ENCODE measurements at places on chromosomes 2 and 18.

GRCh38 chr2:104939570-104940217 is 85.8 kb downstream of the POU3F3 start:
- no peak for DNase-seq

DNA sequence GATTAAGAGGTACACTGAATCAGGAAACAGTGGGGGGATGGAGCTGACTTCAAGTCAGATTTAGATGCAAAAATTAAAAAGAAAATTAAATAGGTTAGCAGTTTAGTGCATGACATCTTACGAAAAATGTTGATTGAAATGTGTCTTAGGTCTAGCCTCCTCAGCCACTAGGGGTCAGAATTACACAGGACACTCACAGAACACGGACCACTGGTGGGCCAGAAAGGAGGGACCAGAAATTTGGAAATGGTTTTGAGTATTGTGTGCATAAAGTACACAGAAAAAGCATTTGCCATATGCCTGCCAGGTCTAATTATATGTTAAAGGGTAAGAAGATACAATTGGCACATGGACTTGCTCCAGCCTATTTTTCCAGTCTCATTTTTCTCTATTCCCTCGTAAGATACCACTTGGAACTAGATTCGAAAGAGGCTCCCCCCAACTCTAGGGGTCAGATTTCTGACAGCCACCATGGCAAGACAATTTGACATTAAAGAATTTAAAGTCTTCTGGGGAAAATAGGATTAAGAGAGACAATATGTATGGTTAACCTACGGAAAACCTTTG is 550.2 kb upstream of the SETBP1 start:
- peak; percentile 22 for DNase-seq

GRCh38 chr2:167792126-167792525 is 455.3 kb downstream of the STK39 start:
- DNase-seq: no peak

DNA sequence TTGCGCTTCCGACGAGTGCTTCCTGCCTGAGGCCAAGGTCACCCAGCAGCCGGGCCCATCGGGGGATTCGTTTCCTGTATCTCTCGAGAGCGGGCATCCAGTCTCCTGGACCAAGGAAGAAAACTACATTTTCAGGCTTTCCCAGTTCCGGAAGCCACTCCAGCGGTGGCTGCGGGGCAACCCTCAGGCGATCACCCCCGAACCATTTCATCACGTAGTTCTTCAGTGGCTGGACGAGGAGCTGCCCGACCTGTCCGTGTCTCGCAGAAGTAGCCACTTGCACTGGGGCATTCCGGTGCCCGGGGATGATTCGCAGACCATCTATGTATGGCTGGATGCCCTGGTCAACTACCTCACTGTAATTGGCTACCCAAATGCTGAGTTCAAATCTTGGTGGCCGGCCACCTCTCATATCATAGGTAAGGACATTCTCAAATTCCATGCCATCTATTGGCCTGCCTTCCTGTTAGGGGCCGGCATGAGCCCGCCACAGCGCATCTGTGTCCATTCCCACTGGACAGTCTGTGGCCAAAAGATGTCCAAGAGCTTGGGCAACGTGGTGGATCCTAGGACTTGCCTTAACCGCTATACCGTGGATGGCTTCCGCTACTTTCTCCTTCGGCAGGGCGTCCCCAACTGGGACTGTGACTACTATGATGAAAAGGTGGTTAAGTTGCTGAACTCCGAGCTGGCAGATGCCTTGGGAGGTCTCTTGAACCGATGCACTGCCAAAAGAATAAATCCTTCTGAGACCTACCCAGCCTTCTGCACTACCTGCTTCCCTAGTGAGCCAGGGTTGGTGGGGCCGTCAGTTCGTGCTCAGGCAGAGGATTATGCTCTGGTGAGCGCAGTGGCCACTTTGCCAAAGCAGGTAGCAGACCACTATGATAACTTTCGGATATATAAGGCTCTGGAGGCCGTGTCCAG is 1.0 kb downstream of the MARS2 start:
- no peak for DNase-seq

- DNase-seq: no peak
Measured at GRCh38 chr2:129237966-129238725, 741.3 kb upstream of the RAB6C start.

DNA sequence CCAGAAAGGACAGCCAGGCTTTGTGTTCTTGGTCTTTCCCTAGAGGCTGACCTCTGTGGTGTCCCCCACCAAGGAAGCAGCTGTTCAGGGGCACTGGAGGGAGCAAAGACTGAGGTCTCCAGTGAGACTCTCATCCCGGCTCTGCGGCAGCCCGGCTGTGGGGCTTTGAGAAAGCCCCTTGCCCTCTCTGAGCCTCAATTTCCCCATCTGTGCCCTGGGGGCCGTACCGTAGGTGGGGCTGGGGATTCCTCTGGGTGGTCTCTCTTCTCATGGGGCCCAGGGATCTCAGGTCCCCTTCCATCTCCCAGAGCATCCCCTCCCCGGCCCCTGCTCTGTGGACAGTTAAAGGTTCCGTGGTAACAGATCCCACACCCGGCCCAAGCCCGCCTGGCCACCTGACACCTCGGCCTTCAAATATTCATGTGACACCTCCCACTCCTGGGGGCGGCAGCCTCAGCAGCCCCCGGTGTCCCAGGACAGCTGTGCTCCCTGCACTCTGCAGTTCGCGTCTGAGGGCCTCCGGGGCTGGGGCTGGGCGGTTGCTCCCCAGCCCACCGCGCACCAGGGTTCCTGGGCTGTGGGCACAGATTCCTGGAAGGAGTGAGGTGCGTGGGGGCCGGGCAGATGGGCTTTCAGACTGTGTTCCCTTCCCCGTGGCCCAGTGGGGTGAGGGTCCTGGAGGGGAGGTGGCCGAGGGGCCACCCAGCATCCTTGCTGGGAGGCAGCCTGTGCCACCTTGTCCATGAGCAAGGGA is 15.1 kb upstream of the KLHL30 start:
- no peak for DNase-seq

DNA sequence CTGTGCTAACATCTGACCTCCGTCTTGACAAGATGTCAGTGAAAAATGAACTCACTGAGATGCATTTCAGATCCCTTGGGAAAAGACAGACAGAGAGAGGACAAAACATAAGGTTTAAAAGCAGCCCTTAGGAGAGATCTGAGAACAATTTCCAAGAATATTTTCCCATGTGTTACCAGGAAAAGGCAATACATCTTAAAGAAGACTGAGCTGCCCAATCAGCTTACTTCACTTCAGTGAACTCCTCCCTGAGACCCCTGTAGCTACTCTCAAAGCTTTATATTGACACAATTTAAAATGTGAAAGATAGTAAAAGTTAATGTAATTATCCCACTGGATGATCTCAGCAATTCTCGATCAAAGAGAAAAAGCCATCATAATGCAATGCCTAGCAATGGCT is 505.0 kb downstream of the DCC start:
- DNase-seq: no peak

- no peak for DNase-seq
Measured at GRCh38 chr18:45662468-45662867, 47.2 kb downstream of the SLC14A2 start.

DNA sequence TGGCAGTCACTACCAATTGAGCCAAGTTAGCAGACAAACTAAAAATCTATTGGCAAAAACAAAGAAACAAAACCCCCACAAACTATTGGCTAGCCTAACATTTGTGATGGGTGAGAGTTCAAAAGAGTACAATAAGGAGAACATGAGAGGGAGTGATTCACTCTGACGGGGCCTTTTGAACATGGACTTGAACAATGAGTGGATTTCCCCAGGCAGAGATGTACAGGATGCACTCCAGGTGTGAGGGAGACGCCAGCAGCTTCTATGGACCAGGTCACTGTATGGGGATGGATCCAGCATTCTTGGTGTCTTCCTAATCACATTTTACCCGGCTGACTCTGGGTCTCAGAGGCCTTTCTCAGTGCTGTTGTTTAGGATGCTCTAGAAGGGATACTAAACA is 167.5 kb upstream of the SMAD2 start:
- DNase-seq: no peak

- DNase-seq: peak; percentile 72
Measured at GRCh38 chr2:237154082-237154638, 68.5 kb downstream of the COPS8 start.

DNA sequence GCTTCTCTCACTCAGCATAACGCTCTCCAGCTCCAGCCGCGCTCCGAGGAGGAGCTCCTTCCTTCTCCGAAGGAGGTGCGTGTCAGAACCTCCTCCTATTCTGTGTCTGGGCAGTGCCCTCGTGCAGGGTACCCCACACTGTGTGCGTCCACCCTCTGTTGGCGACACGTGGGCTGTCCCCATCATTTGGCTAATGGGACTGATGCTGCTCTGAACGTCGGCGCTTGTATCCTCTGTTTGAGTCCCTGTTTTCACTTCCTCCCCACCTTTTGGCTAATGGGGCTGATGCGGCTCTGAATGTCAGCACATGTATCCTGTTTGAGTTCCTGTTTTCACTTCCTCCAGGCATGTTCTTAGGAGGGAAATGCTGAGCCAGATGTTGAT is 22.2 kb downstream of the KCNG2 start:
- DNase-seq: no peak

GRCh38 chr2:228417526-228417925 is 236.0 kb upstream of the SPHKAP start:
- DNase-seq: no peak

DNA sequence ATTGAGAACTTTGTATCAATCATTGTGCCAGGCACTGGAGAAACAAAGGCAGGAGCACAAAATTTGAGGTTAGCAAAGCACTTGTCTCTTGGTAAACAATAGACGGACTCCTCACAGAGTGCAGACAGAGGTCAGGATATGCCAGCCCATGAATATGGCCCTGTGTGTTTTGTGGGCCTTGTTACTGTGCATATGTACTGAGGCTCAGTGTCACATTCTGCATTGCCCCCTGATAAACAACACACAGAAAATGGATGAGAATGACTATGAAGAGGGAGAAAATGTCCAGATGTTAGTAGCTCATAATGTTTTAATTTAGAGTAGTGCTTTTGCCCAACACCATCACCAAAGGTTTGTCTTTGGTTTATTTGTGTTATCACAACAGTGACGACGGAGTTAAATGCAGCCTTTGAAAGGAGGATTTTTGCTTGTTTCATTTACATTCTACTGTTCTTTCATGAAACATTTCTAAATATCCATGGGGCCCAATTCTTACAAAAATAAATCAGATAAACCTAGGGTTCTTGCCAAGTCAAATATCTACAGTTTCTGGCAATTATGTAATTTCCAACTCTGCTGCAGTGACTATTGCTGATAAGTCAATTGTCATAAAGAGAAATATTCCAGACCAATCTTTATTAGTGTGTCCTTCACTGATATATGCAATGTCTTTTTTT is 14.6 kb upstream of the NT5C1B start:
- DNase-seq: no peak

GRCh38 chr2:170836027-170836426 is 19.3 kb downstream of the GAD1 start:
- DNase-seq: no peak

DNA sequence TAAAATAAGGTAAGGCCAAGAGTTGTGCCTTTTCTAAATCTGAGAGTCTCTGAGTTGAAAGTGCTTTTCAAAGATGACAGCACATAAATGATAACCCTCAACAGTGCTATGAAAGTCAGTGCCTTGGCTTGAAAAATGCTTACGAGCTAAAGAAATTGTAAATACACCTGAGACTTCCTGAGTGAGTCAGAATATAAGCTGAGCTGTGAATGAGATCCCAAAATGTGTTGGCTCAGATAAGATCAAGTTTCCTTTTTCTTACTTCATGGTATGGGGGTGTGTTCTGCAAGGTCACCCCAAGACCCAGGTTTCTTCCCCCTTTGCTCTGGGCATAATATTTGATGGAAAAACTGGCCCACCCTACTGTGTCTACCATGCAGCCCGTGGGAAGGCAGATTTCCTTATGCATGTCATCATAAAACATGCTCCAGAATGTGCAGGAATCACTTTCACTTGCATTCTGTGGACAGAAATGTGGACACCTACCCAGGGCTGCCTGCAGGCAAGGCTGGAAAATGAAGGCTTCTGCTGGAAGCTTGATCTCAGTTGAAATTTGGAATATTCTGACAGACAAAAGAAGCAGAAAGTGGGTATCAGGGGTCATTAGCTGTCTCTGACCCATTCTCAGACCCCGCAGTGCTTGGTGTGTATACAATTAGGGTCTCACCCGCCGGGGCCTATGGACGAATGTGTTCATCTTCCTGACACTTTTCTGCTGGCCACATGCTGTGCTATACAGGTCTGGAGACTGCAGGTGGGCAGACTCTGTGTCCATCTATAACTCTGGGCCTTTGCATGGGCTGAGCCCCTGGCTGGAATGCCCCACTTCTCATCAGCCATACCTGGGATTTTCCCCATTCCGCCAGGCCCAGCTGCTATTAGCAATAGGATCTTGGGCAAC is 212.6 kb downstream of the SH3RF3 start:
- peak; percentile 48 for DNase-seq

- no peak for DNase-seq
Measured at GRCh38 chr2:210157526-210157925, 13.7 kb downstream of the KANSL1L start.

DNA sequence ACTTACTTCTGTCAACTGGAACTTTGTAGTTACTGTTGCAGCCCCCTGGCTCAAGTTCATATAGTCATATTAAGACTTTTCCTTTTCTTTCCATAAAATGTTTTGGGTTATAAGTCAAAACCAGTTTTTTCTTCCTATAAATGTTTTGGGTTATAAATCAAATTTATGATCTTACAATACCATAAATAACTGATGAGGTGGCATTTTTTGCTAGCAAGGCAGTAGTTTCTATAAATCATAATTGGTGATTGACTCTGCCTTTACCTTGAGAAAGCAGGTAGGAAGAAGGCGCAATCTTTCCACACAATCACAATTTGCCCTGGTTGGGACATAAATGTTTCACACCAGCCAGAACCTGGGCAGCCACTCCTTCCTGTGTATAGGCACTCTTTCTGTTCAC is 5.1 kb upstream of the DYTN start:
- DNase-seq: no peak

DNA sequence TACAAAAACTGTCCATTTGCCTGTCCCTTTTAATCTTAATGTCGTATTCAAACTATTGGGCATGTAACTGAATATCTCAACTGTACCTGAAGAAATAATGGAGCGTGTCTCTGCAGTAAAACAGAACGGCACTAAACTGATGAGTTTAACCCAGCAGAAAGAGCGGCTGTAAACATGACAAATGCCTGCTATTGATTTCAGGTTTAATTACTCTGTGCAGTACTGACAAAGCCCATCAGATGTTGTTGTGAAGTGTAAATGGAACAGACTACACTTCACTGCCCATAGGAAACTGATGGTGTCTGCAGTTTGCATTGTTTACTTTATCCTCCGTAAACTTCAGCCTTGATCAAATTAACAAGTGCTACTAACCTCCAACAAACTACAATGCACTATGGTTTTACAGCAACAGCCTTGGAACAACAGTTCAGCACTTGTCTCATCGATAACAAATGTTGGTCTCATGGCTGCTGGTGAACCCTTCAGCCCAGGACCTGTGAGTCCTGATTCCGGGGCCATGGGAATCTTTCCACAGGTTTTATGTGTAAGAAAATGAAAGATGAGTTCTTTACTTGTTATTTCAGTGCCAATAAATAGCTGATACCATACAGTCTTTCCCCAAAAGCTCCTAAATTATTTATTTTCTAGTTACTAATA is 316.5 kb downstream of the CCDC178 start:
- DNase-seq: no peak

- no peak for DNase-seq
Measured at GRCh38 chr2:15306706-15307105, 254.4 kb downstream of the NBAS start.

GRCh38 chr2:126495189-126495588 is 160.8 kb upstream of the GYPC start:
- no peak for DNase-seq

All from activated CD4-positive, alpha-beta T cell treated with anti-CD3 and anti-CD28 coated beads, Interleukin-10, Interleukin-2, amounts not matched to agents 100 ng/mL and 50 ng/mL, durations not matched to agents 16 hours and 8 hours (primary cell).